ENCODE measurements at places on chromosomes 5 and 9. TPM values are rescaled to one million over a fixed set of nuclear protein-coding genes. Genes with fewer than 3 reads are reported as not detected.

Gene MORN5
- total RNA-seq = 8.4 TPM

GRCh38 chr9:33153666-33154065 lies 13.5 kb downstream of the B4GALT1 start:
- no peak for DNase-seq

- no peak for DNase-seq
Observed at GRCh38 chr5:32123058-32123805, 50.9 kb downstream of the GOLPH3 start.

Gene OBP2B
- not detected for total RNA-seq

- no peak for DNase-seq
Observed at GRCh38 chr5:142176255-142176654, 67.7 kb downstream of the NDFIP1 start.

Gene IL4
- total RNA-seq = not detected

DNA sequence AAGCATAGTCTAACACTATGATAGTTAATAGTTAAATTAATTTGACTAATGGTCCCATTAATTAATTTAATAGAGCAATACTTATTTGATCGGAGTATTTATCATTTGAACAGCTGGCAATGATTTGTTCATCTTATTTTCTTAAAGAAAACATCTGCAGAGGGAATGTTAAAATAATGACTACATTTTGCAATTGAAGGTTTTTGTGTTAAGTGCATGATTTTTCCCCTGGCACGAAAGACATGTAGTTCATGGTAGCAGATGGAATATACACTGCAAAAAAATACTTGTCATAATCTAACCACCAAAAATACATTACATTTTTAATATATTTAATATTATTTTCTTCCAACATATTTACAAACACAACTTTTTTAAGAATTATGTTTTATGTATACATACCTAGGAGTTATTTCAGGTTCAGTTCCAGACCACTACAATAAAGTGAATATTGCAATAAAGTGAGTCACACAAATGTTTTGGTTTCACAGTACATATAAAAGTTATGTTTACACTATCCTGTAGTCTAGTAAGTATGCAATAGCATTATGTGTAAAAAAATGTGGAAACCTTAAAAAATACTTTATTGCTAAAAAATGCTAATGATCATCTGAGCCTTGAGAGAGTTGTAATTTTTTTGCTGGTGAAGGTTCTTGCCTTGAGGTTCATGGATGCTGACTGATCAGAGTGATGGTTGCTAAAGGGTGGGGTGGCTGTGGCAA lies 292.6 kb upstream of the DAB2 start:
- DNase-seq = no peak

Gene PLAA
- total RNA-seq = 28.2 TPM

- no peak for DNase-seq
Observed at GRCh38 chr9:123216251-123216797, 52.1 kb downstream of the STRBP start.

DNA sequence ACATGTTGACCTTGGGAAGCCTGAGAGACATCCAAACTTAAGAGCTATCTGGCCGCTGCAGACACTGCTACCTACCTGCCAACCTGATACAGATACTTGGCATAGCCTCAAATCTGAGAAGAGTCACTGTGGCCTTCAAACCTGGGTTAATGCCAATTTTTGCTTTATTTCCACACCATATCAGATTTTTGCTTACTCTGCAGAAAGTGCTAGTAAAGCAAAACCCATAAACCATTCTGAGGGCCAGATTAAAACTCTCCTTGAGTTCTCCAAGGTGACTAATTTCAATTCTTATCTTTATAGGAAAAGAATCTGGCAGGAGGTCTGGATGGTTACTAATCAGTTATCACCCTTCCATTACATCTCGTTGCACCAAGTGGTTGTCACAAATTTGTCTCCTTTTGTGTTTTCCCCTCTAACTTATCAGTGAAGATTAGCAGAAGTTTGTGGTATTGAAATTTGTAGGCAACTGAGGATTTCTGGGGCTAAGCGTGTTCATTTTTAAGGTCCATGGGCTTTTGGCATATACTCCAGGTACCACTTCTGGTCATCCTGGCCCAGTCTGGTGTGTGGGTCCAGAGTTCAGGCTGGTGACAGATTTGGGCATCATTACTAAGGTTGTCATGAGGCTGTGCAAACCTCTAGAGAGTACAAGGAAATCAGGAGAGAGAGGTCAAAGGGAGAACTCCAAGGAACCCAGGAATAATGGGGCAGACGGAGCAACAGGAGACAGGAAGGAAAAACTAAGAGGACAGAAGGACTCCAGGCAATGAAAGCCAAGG lies 177.9 kb downstream of the TSSK1B start:
- DNase-seq = no peak

Gene INSYN2B
- 0.26 TPM for total RNA-seq

GRCh38 chr5:160349249-160349934 lies 21.0 kb downstream of the C1QTNF2 start:
- no peak for DNase-seq

DNA sequence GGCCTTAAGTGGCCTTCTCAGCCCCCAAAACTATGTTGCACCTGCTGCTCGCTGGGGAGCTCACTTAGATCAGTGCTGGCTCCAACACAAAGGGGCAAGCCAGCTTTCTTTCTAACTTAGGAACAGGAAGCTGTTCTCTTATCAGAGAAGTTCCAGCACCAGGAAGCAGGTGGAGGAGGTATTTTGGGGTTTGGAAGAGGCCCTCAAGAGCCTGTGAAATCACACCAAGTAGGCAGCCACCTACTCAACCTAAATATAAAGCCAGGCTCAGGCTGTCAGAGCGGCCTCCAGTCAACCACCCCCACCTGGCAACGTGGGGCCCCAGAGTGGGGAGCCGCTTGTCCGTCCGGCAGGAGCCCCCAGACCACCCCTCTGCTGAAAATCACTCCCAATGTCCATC lies 152.8 kb downstream of the OLFM1 start:
- DNase-seq = no peak

Gene NSG2
- total RNA-seq = 9.6 TPM

DNA sequence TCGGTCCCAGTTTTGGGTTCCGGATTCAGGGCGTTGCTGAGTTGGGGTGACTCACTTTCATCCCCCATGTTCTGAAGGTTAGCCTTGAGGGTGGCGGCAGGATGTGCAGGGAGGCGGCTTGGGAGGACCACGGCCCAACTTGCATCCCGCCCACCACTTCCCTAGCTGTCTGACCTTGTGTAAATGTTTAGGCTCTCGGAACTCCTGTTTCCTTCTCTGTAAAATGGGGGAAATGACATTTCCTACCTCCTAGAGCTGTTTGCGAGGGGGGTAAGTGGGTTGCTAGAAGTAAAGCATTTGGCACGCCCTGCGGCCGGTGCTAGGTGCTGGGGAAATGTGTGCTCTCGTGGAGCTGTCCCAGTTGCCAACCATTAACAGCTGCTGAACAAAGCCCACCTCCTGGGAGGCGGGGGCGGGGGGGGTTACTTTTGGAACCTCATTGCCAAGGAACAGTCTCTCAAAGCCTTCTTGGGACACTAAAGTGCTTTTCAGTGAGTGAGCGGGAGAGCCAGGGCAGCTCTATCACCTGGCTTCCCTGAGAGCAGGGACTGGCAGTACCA lies 27.5 kb downstream of the PTGES2 start:
- no peak for DNase-seq

DNA sequence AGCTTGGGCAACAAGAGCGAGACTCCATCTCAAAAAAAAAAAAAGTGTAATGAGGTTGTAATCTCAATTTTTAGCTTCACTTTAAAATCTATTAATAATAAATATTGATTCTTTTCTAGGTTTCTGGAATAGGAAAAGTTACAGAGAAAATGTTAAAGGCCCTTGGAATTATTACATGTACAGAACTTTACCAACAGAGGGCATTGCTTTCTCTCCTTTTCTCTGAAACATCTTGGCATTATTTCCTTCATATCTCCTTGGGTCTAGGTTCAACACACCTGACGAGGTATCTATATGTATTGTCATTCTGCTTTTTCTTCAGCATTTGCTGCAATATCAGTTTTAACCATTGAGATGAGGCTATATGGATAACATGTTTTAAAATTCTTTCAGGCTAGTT lies 26.6 kb upstream of the ANKDD1B start:
- DNase-seq = no peak

DNA sequence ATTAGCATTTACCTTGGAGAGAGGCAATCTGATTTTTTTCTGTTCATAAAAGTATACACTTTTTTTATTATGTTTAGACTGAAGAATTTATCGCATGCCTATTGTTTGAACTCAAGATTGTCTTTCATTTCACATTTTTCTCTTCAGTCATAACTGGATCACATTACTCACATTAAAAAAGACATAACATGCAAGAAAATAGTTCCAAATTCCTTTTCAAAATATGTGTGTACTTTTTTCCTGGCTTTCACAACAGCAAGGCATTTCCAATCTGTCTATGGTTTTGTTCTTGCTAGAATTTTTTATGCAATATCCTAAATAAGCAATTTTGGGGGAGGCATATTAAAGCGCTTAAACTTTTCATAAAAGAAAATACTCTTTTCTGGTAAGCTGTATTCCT lies 21.2 kb downstream of the FTMT start:
- no peak for DNase-seq

- no peak for DNase-seq
Observed at GRCh38 chr5:73312146-73312871, 136.3 kb downstream of the FOXD1 start.

GRCh38 chr5:159310511-159310910 lies 19.8 kb downstream of the IL12B start:
- no peak for DNase-seq

GRCh38 chr9:113807173-113808061 lies 68.7 kb upstream of the ZNF618 start:
- DNase-seq = peak; percentile 40

DNA sequence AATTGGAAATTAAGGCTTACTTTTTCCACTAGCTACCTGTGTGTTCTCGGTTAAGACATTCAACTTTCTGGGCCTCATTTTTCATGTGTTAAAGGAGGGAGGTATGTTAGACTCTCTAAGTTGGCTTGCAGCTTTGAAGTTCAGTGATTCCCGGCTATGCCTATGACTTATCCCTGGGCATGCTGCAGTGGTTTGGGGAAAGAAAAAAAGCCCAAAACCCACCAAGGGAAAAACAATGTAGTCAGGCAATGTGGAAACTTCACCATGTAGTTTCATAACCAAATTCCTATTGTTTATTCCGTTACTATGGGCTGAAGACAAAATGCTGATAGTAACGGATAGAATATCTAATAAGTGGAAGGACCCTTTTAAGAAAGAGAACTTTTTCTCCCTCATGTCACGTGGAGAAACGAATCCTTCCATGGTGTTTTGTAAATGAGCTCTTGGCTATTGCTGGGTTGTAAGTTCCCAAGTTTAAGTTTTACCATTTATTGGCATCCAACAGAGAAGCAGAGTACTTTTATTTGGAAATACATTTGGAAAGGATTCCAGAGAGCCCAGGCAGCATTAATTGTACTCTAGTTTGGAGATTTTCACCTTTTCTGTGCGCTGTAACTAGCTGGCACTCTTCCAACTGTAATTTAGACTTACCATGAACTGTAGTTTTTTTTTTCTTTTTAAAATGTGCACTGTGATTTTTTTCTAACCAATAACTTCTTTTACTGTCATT lies 84.9 kb upstream of the MPDZ start:
- DNase-seq = no peak

DNA sequence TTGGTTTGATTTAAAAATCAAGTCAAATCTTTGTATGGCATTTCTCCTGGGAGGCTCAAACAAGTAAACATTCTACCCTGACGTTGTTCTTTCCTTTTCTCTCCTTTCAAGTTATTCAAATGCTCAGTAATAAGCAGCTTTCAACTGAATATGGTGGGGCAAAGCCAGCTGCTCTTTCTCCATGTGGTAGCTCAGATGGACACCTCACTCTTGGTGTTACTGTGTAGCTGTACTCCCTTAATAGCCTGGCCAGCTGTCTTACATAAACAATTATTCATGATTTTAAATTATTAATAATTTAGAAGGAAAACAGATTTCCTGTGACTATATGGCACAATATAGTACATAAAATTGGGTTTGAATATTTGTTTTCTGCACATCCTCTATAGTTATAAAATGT lies 165.2 kb downstream of the PDE4D start:
- no peak for DNase-seq

DNA sequence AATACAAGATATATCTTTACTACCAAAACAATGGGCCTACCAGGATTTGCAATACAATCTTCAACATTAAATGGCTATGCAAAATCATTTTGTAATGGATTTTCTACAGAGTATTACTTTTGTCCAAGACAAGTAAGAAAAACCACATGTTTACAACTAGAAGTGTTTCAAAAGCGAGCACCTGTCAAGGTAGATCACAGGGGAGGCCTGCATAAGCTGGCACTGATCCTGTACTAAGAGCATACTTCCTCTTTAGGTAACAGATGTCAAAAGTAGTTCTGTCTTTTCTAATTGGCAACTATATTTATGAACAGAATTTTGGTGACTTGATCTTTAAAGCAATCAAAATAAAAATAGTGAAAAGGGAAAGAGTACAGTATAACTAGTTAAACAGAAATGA lies 249.0 kb downstream of the MLLT3 start:
- no peak for DNase-seq

DNA sequence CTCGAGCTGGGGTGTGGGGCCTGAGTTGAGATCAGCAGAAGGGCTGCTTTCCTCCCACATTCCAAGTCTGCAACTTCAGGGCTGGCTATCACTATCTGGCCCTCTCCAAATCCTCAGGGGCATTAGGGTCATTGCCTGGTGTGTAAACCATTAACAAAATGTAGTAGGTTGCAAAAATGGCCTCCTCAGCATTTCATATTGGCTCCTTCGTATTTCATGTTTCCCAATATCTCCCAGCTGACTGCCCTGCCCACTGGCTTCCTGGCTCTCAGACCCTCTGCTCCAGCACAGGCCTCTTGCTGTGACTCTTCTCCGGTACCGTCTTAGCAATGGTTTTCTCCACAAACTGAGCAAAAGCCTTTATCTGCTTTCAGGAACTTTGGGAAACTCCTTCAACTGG lies 113.8 kb downstream of the GADD45G start:
- DNase-seq = no peak

Gene ADGRD2
- total RNA-seq = not detected

Gene TNC
- total RNA-seq = 155 TPM

- no peak for DNase-seq
Observed at GRCh38 chr9:121268598-121268850, 562 bp downstream of the GSN start.

Gene ZDHHC11B
- 1.4 TPM for total RNA-seq

DNA sequence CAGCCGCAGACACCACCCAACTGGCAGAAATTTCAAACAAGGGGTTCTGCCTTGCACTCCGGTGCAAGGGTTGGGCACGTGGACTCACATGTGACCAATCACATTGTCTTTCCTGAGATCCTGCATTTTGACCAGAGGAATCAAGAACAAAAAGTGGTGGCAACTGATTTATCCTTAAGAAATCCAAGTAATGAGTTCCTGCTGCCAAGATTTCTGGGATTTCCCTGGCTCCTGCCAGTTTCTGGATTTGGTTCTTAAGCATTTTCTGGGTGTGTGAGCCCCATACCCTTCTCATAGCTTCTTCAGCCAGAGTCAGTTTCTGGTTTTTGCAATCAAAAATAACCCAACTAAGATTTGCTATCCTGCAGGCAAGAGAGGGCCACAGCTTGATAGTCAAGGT lies 17.4 kb upstream of the KCNIP1 start:
- DNase-seq = no peak

Gene LURAP1L
- 34.5 TPM for total RNA-seq

Data from urinary bladder (tissue), 4 donors.